ENCODE measurements at places on chromosomes 6 and 20.

DNA sequence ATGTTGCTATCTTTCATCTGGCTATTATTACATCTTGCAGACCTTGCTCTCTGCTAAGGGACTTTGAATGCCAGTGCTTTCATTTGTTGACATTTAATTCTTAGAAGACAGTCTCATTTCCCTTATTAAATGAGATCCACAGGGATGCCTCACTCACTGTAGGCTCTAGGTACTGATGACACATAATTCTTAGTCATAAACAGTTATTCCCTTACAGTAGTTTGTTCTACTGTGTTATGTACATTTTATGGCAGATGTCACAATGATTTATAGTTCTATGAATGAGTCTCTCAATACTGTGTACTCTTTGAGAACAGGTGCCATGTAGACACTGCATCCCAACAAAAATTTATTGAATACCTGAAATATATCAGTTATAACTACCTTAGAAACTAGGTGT lies 70.3 kb downstream of the FAM83B start:
- DNase-seq: no peak

DNA sequence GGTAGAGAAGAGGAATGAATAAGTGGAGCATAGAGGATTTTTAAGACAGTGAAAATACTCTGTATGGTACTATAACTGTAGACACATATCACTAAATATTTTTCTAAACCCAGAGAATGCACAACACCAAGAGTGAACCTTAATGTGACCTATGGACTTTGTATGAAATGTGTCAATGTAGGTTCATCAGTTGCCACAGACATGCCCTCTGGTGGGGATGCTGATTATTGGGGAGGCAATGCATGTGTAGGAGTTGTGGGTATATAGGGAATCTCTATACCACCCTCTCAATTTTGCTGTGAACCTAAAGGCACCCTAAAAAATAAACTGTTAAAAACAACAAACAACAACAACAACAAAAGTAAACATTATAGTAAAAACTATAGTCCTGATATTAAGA lies 293.7 kb downstream of the RNF144B start:
- DNase-seq: no peak

DNA sequence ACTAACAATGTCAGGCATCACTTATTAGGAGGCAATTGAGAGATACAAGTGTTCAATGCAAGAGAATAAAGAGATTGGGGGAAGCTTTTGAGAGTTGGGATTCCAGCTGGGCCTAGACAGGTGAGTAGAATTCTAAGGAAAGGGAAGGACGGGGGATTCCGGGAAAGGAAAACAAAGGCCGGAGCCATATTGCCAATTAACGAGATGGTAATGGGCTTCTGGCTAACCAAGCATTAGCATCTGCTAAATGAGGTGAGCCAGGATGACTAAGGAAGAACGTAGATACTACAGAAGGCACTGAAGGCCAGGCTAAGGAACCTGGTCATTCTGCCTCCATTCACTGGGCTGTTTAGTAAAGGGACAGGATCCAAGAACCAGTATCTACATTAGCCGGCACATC lies 10.5 kb downstream of the FYN start:
- DNase-seq: no peak

- no peak for DNase-seq
Observed at GRCh38 chr6:165376100-165376499, 66.7 kb upstream of the C6orf118 start.

DNA sequence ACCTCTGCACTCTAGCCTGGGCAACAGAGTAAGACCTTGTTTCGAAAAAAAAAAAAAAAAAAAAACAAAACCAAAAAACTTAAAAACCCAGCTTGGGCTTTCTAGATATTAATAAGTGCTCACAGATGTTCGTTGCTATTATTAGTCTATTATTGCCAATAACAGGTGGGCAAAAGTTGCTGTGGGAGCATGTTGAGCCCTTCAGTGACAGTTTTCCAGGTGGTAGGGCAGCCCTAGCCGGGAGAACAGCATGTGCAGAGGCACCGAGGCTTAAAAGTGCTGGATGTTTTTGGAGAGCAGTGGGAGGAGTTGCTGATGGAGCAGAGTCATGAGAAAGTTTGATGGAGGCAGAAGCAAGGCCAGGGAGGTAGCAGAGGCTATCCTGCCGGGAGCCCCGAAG lies 4.4 kb downstream of the PPP1R16B start:
- no peak for DNase-seq

Data from kidney epithelial cell (primary cell).